Fibroblast of the aortic adventitia (primary cell): ENCODE measurements at places on chromosomes 2 and 18. TPM values are rescaled to one million over a fixed set of nuclear protein-coding genes. Genes with fewer than 3 reads are reported as not detected.

DNA sequence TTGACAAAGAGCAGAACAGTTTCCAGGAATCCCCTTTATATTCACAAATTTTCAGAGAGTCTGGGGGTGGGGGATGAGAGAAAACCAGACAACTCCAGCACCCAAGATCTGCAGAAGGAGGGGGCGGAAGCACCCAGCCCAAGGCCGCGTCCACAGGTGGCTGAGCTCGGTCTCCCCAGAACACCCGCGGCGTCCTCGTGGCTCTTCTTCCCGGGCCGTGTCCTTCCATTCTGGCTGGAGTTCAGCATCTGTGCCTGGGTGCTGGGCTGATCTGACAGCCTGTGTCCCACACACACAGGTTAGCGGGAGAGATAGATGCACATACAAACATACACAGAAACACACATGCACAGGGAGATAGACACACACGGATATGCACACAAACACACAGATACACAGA lies 455.8 kb upstream of the SALL3 start:
- no peak for DNase-seq

GRCh38 chr18:68564351-68564750 lies 150.6 kb downstream of the TMX3 start:
- no peak for DNase-seq

DNA sequence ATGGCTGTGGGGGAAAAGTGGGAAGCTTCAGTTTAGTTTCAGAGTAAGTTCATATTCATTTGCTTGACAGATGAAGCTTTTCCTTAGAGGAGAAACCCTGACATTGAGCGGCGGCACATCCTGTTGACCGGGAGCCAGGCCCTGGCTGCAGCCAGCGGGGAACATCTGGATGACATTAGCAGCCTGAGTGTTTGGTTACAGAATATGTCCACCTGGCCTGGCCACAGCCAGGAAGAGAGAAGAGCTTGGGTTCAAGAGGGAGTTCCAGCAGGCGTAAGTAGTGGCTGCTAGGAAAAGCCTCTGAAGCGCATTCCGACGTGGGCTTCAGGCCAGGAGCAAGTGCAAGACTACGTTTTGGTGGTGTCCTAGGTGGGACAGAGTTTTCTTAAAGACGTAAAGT lies 144.9 kb upstream of the MYCN start:
- DNase-seq, result no peak

DNA sequence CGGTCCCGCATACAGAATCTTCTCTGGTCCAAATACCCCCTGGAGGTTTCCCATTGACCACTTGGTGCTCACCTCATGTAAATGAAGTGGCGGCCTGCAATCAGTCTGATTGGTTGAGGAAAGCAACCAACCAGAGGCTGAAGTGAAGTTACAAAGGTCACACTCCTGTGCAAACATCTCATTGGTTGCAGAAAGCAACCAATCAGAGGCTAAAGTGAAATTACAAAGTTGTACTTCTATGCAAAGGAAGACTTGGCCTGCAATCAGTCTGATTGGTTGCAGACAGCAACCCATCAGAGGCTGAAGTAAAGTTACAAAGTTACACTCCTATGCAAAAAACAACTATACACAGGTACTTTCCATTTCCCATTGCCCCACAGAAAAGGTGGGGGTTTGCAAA lies 2.5 kb upstream of the SP100 start:
- DNase-seq, result no peak

- DNase-seq, result peak; percentile 22
Observed at GRCh38 chr2:86020984-86021383, 84.7 kb downstream of the POLR1A start.

- no peak for DNase-seq
Observed at GRCh38 chr18:33745151-33745795, 167.3 kb downstream of the ASXL3 start.

GRCh38 chr18:14100503-14101286 lies 31.5 kb downstream of the ZNF519 start:
- no peak for DNase-seq

DNA sequence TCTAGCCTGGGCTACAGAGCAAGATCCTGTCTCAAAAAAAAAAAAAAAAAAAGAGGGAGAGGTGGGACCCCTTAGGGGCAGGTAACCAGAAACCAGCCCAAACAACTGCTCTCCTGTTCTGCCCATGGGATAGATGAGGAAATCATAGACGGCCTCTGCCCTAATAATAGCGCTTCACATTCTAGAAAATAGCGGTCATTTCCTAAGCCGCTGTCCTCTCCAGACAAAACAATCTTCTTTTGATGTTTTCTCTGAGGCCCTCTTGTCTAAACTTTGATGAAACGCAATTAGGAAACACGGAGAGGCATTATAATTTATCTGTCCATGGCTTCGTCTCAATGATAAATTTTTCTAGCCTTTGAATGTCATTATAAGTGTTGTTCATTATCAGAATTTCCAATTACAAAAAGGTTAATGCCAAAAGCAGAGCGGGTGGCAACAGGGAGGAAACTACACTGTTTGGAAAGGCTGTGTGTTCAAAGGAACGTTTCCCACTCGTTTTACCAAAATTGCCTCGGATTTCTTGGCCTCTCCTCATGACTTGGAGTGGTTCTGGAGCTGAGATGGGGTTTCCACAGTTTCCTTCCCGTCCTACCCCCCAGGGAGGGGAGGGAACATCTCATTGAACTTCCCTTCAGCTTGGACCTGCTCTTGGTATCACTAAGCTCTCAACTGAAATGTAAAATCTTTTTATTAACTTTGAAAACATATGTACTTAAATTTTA lies 151.6 kb upstream of the ZNF236 start:
- peak; percentile 52 for DNase-seq

DNA sequence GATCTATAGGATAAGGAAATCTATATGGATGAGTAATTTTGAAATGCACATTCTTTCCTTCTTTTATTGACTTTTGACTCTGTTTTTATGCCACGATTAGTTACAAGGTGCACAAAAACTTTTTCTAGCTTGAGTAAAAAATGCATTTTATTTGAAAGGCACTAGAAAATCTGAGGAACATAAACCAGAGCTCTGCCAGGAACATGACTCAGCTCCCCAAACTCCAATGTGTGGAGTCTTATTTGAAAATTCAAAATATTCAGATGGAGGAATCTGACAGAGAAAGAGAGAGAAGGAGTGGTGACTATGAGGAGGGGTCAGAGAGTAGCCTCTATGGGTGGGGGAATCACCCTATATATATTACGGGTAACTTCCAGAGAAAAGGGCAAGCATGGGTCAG lies 231.0 kb downstream of the DCC start:
- DNase-seq, result no peak

DNA sequence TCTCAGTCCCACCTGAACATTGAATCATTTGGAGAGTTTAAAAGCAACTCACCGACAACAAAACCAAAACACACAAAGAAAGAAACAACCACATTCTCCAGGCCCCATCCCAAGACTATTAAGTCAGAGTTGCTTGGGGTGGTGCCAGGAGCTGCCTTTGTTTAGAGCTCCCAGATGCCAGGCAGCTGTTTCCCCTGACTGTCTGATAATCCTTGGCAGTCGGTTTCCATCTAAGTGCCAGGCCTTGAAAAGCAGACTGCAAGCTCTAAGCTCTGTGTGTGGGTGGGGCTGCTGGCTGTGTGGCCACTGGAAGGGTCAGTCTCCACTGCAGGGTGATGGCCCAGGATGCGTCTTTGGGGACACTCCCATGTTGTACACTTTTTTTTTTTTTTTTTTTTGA lies 255.3 kb upstream of the AGAP1 start:
- DNase-seq, result peak; percentile 90

GRCh38 chr2:118604811-118605210 lies 242.6 kb downstream of the EN1 start:
- no peak for DNase-seq

GRCh38 chr2:114049280-114049679 lies 159.4 kb downstream of the ACTR3 start:
- DNase-seq, result no peak

- no peak for DNase-seq
Observed at GRCh38 chr2:225556461-225556860, 157.0 kb downstream of the NYAP2 start.

DNA sequence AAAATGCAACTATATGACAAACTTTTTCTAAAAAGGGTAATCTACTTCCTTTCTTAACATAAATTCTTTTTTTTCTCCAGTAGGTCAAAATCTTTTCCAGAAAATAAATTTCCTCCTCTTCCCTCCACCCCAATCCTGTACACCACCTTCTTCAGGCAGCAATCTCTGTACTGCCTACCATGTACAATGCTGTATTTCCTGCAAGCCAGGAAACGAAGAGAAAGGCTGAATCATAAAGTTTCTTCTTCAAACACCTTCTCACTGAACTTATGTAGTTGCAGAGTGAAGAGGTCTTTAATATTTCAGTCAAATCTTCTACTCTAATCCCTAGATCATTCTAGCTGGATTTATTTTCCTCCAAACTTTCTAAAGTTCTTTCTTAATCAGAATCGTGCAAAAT lies 18.2 kb upstream of the C2orf66 start:
- no peak for DNase-seq

- DNase-seq, result no peak
Observed at GRCh38 chr18:67331857-67332256, 184.7 kb downstream of the DSEL start.

GRCh38 chr2:82790206-82791021 lies 1668.7 kb downstream of the SUCLG1 start:
- DNase-seq, result peak; percentile 32

GRCh38 chr2:22673529-22673928 lies 711.5 kb upstream of the KLHL29 start:
- no peak for DNase-seq

GRCh38 chr2:139876321-139876720 lies 1096.1 kb upstream of the NXPH2 start:
- DNase-seq, result no peak

GRCh38 chr18:77512152-77512551 lies 262.5 kb downstream of the GALR1 start:
- DNase-seq, result no peak

DNA sequence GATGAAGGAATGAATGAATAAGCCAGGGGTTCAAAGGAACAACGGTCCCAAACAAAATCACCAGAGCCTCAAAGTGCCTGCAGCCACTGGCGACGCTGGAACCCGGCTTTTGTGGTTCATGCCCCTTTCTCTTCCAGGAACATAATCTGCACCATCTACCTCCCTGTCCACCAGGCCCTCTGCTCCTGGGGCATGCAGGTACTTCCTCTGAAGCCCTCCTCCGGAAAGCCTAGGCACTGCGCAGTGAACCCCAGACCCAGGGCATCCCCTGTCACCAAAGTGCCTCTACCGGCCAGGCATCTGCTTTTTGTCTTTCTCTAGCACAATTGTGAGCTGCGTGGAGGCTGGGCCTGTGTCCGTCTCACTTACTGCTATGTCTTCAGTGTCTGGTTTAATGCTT lies 98.6 kb upstream of the TMEM200C start:
- no peak for DNase-seq

DNA sequence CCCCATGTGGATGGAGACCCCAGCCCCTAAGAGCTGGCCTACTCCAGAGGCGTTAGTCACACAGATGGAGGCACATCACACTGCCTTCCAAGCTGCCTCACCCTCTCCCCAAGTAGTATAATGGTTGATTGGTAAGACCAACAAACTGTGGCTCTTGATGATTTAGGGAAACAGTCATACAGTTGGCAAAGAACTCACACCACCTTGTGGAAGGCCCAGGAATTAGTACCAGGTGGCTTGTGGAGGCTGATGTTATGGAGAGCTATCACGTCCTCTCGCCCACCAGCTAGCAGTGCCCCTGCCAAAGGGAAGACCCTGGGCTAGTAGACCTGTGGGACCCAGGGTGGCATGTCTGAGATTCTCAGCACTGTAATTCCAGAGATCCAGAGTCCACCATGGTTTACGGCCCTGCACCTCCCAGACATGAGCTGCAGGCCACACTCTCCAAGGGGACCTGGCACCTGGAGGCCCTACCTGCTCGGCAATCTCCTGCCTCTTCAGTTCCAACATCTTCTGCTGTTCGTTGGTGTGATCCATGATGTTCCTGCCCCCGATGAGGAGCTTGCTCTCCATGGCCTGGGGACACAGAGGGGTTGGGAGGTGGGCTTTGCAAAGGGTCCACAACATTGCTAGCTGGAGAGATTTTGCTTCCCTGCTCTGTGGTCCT lies 26.3 kb downstream of the KIF3C start:
- DNase-seq, result no peak

DNA sequence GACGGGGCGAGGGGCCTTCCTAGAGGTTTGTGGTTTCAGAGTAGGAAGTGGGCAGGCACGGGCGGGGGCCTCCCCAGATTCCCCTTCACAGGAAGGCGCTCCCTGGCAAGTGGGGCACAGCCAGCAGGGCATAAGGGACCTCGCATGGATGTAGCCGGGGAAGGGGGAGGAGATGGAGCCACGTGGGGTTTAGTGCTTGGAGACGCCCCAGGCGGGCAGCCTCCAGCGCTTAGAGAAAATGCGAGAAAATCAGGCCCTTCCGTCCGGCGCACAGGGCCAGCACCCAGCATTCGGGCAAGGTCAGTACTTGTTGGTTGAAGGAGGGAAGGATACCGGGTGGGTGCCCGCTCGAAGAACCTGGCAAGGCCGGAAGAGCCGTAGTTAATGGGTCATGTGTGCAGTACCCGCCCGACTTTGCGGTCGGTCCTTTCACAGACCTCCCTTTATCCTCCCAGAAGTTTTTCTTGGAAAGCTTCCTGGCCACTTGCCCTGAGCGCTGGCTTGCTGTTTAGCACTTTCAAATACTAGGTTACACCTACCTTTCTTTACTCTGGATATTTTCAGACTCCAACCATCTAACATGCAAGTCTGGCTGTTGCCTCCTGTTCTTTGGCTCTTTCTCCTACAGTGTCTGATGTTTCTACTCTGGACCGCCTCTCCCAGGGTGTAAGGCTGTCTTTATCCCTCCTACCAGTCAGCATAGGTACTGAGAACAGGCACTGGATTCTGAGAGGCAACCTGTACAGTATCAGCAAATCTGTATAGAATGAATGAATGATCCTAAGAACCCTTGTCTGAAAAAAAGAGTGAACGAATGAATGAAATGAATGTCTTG lies 78.1 kb downstream of the CIB4 start:
- DNase-seq, result peak; percentile 64

GRCh38 chr18:10122988-10123950 lies 209.5 kb downstream of the VAPA start:
- DNase-seq, result no peak

GRCh38 chr18:11323359-11323819 lies 174.0 kb upstream of the PIEZO2 start:
- peak; percentile 83 for DNase-seq

DNA sequence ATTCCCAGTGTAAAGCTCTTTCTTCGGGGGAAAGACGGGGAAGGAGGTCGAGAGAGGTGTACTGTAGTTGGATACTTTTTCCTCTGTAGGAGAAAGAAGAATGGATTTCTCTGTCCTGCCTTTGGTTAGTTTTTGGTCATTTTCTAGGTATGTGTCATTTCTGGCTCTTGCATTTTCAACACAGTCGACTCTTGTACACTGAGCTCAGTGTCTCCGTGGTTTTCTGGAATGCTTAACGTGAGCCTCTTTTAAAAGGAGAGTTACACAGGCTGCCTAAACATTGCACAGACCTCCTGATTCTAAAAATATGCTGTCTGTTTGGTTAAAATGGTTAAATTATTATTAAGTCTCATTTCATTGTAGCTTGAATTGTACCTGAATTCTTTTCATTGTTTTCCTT lies 21.8 kb upstream of the GLS start:
- DNase-seq, result peak; percentile 86

CASP10 gene
- 4.8 and 9.1 TPM in 2 replicates for total RNA-seq

BCL11A gene
- total RNA-seq, result 0.09 TPM in 1 of 2 replicates, not detected in the other

CD8B2 gene
- total RNA-seq, result not detected in 2 replicates

CCDC178 gene
- 0.72 and 0.74 TPM in 2 replicates for total RNA-seq

LRP1B gene
- total RNA-seq, result 0.36 and 0.74 TPM in 2 replicates

CHN1 gene
- 2.3 and 3.3 TPM in 2 replicates for total RNA-seq

SPATA3 gene
- not detected in 2 replicates for total RNA-seq

CUL3 gene
- total RNA-seq, result 75.7 and 192 TPM in 2 replicates
